ENCODE measurements at places on chromosomes 12 and 14. TPM values are rescaled to one million over a fixed set of nuclear protein-coding genes. Genes with fewer than 3 reads are reported as not detected.
A peak's percentile ranks its signal among the peaks of the same experiment; 100 is the strongest.

The EFCAB11 gene
- total RNA-seq = 2.0 TPM

The COQ5 gene
- 34.3 TPM for total RNA-seq

The HOXC10 gene
- not detected for total RNA-seq

The RDH11 gene
- total RNA-seq = 24.0 TPM

DNA sequence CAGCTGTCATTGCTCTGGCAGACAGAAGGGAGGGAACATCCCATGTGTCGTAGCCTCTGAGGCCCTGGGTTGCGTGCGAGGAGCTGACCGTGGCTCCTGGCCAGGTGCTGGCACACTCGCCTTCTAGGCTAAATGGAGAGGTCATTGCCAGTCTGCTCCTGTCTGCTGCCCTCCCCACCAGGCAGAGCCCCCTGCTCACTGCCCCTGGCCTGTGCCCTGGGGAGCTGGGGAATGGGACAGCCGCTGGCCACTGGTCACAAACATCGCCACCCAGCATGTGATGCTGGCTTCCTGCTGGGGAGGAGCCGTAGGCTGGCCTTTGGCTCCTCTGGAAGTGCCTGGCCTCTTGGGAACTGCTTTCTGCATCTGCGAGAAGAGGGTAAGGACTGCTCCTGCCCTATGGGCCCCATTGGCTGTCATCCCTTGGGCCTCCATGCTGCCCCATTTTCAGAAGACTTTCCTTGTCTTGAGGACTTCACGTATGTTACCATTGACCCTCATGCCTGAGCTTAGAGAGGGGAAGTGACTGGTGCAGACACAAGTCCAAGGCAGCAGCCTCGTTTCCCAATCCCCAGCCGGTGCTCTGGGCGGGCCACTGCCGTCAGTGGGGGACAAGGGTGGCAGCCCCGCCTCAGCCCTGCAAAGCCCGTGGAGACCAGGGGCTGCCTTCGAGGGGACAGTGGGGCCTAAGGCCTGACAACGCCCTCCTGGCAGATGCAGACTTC is 2.0 kb upstream of the TNFAIP2 start:
- peak overlapping the region; percentile 84 for H3K4me3 ChIP-seq
- H3K4me1 ChIP-seq = peaks cover 78% of the 10 kb centered on the region
- DNase-seq = peak; percentile 90
- no peaks in the 10 kb centered on the region for H3K27me3 ChIP-seq
- H3K36me3 ChIP-seq = no peaks in the 10 kb centered on the region
- H3K27ac ChIP-seq = peak overlapping the region; percentile 92

DNA sequence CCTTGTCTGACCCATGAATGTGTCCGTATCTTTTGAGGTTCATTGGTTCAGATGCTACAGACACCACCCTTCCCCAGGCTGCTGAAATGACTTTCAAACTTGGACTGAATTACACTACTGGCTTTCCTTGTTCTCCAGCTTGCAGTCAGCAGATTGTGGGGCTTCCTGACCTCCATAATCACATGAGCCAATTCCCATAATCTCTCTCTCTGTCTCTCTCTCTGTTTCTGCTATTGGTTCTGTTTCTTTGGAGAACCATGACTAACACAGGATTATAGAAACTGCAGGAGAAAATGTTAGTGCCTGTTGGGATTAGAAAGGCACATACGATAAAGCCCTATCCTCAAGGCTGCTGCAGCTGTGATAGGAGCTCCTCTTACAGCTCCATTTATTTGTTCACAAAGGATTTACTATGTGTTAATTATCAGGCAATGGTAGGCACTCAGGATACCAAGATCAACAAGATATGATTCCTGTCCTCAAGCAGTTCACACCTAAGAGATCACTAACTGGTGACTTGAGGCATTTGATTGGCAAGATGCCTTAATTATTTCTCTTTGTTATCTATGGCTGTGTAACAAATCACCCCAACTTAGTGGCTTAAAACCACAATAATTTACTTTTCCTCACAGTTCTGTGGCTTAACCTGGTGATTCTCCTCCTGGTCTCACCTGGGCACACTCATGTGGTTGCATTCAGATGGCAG is 10.2 kb upstream of the NYNRIN start:
- no peak overlapping the region for H3K4me3 ChIP-seq
- H3K4me1 ChIP-seq = peaks cover 15% of the 10 kb centered on the region
- no peak overlapping the region for H3K27ac ChIP-seq
- DNase-seq = no peak

- H3K27me3 ChIP-seq = no peaks in the 10 kb centered on the region
- H3K27ac ChIP-seq = peak overlapping the region; percentile 58
- H3K4me1 ChIP-seq = no peaks in the 10 kb centered on the region
- H3K36me3 ChIP-seq = peaks cover 5% of the 10 kb centered on the region
- DNase-seq = no peak
Observed at GRCh38 chr14:104091061-104091926, 5.8 kb downstream of the ASPG start.

- H3K36me3 ChIP-seq = no peaks in the 10 kb centered on the region
- no peaks in the 10 kb centered on the region for H3K4me1 ChIP-seq
- H3K27ac ChIP-seq = no peak overlapping the region
- no peak for DNase-seq
Observed at GRCh38 chr14:83864106-83864505, 1665.8 kb upstream of the FLRT2 start.

- no peaks in the 10 kb centered on the region for H3K36me3 ChIP-seq
- H3K4me3 ChIP-seq = peak overlapping the region; percentile 99
- peak overlapping the region; percentile 89 for H3K27ac ChIP-seq
- DNase-seq = no peak
- no peaks in the 10 kb centered on the region for H3K27me3 ChIP-seq
- peaks cover 57% of the 10 kb centered on the region for H3K4me1 ChIP-seq
Observed at GRCh38 chr12:120688527-120689071, 1.6 kb downstream of the MLEC start.

The CLEC4E gene
- total RNA-seq = 3.2 TPM

The FAM186B gene
- 0.28 TPM for total RNA-seq

- H3K27me3 ChIP-seq = no peaks in the 10 kb centered on the region
- H3K4me3 ChIP-seq = no peak overlapping the region
- no peak for DNase-seq
- no peak overlapping the region for H3K27ac ChIP-seq
- no peaks in the 10 kb centered on the region for H3K4me1 ChIP-seq
- no peaks in the 10 kb centered on the region for H3K36me3 ChIP-seq
Observed at GRCh38 chr12:32365473-32366064, 33.8 kb upstream of the FGD4 start.

The DEPDC4 gene
- total RNA-seq = not detected

The SUDS3 gene
- total RNA-seq = 30.2 TPM

The ENO2 gene
- 36.9 TPM for total RNA-seq

DNA sequence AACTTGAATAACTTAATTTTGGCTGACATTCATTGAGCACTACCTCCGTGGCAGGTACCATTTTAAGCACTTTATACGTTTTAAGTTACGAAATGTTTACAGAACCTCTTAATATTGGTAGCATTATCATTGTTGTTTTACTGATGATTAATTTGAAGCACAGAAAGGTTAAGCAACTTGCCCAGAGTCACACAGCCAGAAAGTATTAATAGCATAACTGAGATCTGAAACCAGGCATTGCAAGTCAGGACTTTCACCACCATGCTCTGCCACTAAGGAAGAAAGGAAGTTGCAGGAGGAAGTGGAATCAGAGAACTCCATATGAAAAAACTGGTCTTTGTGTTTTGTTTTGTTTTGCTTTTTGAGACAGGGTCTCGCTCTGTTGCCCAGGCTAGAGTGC is 28.2 kb upstream of the BCAT1 start:
- no peak overlapping the region for H3K4me3 ChIP-seq
- H3K36me3 ChIP-seq = no peaks in the 10 kb centered on the region
- no peak overlapping the region for H3K27ac ChIP-seq
- no peak for DNase-seq
- no peaks in the 10 kb centered on the region for H3K4me1 ChIP-seq

The TAS2R14 gene
- total RNA-seq = 0.39 TPM

The DIO3 gene
- total RNA-seq = not detected

DNA sequence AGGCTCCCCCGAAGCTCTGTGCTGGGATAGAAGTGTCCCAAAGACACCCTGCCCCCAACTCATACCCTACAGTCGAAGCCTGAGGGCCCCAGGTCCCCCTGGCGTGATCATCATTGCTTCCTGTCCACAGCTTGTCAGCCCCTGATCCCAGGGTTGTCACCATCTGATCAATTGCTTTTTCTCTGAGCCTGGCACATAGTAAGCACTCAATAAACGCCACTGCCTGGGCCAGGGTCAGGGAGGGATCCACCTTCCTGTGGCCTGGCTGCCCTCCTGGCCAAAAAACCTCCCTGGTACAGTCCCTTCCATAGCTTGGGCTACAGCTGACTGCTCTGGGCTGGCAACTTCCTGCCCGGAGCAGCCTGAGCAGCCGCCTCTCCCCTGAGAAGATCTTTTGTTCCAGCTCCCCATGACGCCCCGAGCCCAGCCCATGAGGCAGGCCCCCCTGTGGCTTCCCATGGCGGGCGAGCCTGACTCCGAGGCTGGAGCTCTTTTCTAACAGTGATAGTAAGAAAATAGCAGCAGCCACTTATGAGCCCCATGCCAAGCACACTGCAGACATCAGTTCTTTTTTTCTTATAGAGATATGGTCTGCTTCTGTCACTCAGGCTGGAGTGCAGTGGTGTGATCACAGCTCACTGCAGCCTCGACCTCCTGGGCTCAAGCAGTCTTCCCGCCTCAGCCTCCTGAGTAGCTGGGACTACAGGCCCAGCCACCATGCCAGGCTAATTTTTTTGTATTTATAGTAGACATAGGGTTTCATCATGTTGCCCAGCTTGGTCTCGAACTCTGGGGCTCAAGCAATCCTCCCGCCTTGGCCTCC is 6.5 kb downstream of the SH2B3 start:
- peak overlapping the region; percentile 93 for H3K27ac ChIP-seq
- no peak overlapping the region for H3K4me3 ChIP-seq
- no peak for DNase-seq
- peaks cover 81% of the 10 kb centered on the region for H3K4me1 ChIP-seq
- H3K27me3 ChIP-seq = no peaks in the 10 kb centered on the region

- no peak for DNase-seq
- no peaks in the 10 kb centered on the region for H3K27me3 ChIP-seq
- no peak overlapping the region for H3K4me3 ChIP-seq
- no peaks in the 10 kb centered on the region for H3K4me1 ChIP-seq
- H3K36me3 ChIP-seq = no peaks in the 10 kb centered on the region
Observed at GRCh38 chr14:64463195-64463594, 2.1 kb upstream of the AKAP5 start.

The BEGAIN gene
- total RNA-seq = 0.93 TPM

- DNase-seq = no peak
- H3K36me3 ChIP-seq = no peaks in the 10 kb centered on the region
- H3K4me1 ChIP-seq = no peaks in the 10 kb centered on the region
- no peaks in the 10 kb centered on the region for H3K27me3 ChIP-seq
- no peak overlapping the region for H3K4me3 ChIP-seq
Observed at GRCh38 chr12:124578854-124579253, 11.4 kb upstream of the NCOR2 start.

The GPRC5D gene
- total RNA-seq = not detected

DNA sequence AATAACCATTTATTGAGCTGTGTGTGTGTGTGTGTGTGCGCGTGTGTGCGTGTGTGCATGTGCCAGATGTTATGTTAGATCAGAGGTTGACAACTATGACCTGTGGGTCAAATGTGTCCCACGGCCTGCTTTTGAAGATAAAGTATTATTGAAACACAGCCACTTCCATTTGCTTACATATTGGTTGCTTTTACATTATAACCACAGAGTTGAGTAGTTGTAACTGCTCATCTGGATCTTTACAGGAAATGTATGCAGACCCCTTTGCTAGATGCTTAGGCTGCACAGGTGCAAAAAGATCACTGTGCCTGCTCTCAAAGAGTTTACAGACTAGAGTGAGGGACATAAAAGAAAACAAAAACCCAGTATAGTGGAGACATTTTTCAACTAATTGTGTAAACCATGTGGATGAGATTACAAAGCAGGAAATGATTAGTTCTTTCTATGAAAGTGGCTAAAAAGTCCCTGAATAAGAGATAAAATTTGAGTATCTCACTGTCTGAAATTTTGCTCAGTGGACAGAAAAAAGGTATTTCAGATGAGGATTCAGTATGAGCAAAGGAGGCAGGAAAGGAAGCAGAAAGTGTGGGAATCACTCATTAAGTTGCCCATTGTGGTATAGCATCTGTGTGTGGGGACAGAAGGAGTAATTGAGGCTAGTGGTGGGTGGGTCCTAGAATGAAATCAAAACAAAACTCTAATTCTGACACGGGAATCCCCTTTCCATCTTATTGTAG is 188.4 kb downstream of the PAH start:
- DNase-seq = no peak
- H3K27ac ChIP-seq = no peak overlapping the region
- H3K27me3 ChIP-seq = no peaks in the 10 kb centered on the region
- H3K36me3 ChIP-seq = no peaks in the 10 kb centered on the region
- H3K4me3 ChIP-seq = no peak overlapping the region
- H3K4me1 ChIP-seq = no peaks in the 10 kb centered on the region

The SDR9C7 gene
- not detected for total RNA-seq

GRCh38 chr12:18242380-18243089 is 18.8 kb upstream of the PIK3C2G start:
- no peak overlapping the region for H3K27ac ChIP-seq
- no peaks in the 10 kb centered on the region for H3K36me3 ChIP-seq
- DNase-seq = no peak
- H3K4me3 ChIP-seq = no peak overlapping the region
- no peaks in the 10 kb centered on the region for H3K27me3 ChIP-seq

The CMA1 gene
- total RNA-seq = not detected

DNA sequence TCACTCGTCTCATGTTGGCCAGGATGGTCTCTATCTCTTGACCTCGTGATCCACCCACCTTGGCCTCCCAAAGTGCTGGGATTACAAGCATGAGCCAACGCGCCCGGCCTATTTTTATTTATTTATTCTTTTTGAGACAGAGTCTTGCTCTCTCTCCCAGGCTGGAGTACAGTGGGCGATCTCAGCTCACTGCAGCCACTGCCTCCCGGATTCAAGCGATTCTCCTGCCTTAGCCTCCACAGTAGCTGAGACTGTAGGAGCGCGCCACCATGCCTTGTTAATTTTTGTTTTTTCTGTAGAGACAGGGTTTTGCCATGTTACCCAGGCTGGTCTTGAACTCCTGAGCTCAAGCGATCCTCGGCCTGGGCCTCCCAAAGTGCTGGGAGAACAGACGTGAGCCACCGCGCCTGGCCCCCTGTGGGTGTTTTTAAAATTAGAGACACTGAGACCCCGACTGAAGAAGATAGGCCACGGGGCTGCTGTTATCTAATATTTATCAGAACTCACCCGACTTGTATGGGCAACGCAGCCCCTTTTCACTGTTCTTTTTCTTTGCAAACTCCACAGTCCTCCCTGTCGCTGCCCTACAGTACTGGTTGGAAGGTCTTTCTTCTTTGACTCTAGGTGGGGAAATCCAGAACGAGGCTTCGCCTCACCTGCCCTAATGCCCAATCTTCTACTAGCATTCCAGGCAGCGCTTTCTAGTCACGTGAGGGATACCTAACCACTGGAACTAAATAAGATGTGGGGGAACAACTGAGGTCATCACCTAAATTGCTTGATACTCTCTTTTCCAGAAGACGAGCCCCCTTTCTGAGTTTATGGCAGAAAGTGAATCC is 1.4 kb upstream of the GABARAPL1 start:
- H3K4me3 ChIP-seq = no peak overlapping the region
- H3K27ac ChIP-seq = peak overlapping the region; percentile 100
- peaks cover 6% of the 10 kb centered on the region for H3K36me3 ChIP-seq
- H3K4me1 ChIP-seq = no peaks in the 10 kb centered on the region
- peak; percentile 58 for DNase-seq

- H3K4me1 ChIP-seq = peaks cover 16% of the 10 kb centered on the region
- no peak for DNase-seq
- no peaks in the 10 kb centered on the region for H3K36me3 ChIP-seq
- no peak overlapping the region for H3K4me3 ChIP-seq
- H3K27me3 ChIP-seq = no peaks in the 10 kb centered on the region
Observed at GRCh38 chr14:85471744-85472143, 58.2 kb upstream of the FLRT2 start.

- no peak for DNase-seq
- no peak overlapping the region for H3K27ac ChIP-seq
- H3K4me3 ChIP-seq = no peak overlapping the region
- H3K4me1 ChIP-seq = no peaks in the 10 kb centered on the region
- no peaks in the 10 kb centered on the region for H3K27me3 ChIP-seq
Observed at GRCh38 chr12:24695657-24696329, 253.1 kb downstream of the BCAT1 start.

All from right atrium auricular region (tissue), 2 donors.